CD4-positive, alpha-beta T cell treated with Interleukin-17A for 1 hour (primary cell): ENCODE measurements at places on chromosomes 6 and 20.

DNA sequence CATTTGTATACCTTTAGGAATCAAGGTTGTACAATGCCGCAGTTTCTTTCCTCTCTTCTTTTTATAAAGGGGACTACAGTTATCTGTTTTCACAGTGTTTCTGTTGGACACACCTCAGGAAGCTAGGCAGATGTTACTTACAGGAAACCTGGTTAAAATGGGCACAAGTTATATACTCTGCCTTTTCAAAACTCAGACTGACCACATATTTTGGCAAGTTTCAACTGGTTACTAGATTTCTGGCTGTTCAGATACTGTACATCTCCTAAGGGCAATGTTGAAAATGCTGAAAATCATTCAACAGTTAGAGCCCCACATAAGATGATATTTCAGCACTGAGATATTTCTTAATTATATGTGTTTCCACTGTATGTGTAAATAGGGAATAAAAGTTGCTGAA lies 92.5 kb upstream of the SLC35B3 start:
- DNase-seq, result no peak

GRCh38 chr6:165891320-165891719 lies 228.3 kb upstream of the PDE10A start:
- no peak for DNase-seq

GRCh38 chr20:43198607-43199006 lies 8.9 kb upstream of the PTPRT start:
- DNase-seq, result no peak

DNA sequence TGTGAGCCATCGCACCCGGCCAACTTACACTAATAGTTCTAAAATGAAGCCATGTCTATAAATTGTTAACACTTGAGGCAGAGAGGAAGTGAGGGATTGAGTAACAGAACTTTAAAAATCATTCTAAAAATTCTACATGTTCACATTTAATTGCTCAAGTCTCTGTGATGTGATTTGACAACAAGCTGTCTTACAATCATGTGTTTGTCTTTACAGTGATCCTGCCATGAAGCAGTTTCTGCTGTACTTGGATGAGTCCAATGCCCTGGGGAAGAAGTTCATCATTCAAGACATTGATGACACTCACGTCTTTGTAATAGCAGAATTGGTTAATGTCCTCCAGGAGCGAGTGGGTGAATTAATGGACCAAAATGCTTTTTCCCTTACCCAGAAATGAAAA lies 23.6 kb downstream of the GTF2H5 start:
- DNase-seq, result no peak

GRCh38 chr6:16338577-16339264 lies 100.3 kb downstream of the GMPR start:
- DNase-seq, result no peak

DNA sequence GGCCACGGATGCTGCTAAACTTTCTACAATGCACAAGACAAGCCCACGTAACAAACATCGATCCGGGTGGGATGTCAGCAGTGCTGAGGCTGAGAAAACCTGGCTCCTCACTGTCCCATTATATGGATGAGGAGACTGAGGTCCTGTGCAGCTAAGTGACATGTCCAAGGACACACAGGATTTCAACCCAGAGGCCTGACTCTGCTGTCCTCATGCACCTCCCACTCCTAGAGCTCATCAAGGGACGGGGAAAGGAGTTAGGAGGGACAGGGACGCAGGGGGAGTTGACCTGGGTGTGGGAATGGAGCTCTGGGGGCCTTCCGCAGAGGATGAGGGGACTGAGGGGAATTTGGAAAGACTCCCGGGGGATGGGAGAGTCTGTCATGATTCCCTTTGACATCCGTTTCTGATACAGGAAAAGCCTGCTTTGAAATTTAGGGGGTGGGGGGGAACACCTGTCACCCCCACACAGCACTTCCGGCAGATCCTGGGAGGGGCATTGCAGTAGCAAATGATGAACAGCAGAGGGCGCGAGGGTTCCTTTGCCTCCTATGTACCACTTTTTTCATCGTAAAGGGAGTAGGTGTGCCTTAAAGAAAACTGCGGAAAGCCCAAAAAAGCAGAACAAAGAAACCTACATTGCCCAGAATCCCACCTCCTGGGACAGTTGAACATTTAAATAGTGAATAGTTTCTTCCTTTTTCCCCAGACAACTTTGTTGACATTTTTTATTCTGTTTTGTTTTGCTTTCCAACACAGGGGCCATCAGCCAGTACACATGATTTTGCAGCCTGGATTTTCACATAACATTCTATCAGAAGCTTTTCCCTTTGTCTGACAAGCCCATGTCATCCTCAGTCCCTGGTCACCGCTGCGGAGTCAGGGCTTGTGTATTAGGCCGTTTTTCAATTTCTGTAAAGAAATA lies 48.6 kb downstream of the SLC2A10 start:
- peak; percentile 65 for DNase-seq

GRCh38 chr6:22296067-22296466 lies 769 bp downstream of the PRL start:
- DNase-seq, result no peak

DNA sequence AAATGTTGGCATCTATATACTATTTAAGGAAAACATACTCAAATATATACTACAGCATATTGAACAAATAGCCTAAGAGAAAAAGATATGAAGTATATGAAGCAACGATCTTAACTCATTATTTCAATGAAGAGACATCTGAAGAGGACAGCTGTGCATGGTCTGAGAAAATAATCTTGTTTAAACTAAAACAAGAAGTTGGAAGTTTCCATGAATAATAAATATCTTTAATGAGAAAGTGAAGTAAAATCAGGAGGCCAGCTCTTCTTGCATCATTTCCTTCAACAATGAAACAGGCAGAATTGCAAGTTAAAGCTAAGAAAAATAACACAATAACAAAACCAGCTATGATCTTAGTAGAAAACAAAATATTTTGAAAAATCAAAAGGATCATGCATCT lies 1265.4 kb upstream of the MAP3K7 start:
- no peak for DNase-seq

DNA sequence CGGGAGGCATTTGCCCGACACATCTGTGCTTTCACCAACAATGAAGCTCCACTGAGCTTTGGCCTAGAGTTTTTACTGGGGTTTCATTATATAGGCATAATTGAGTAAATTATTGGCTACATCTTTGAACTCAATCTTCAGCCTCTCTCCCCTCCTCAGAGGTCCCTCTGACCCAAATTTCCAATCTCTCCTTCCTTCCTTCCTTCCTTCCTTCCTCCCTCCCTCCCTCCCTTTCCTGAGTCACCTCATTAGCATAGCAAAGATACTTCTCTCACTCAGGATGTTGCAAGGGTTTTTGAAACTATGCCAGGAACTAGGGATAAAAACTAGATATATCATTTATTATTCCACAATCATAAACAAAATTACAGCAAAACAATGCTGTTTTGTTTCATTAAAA lies 238.2 kb upstream of the PRND start:
- no peak for DNase-seq

GRCh38 chr6:86723729-86724128 lies 213.6 kb upstream of the HTR1E start:
- DNase-seq, result no peak

DNA sequence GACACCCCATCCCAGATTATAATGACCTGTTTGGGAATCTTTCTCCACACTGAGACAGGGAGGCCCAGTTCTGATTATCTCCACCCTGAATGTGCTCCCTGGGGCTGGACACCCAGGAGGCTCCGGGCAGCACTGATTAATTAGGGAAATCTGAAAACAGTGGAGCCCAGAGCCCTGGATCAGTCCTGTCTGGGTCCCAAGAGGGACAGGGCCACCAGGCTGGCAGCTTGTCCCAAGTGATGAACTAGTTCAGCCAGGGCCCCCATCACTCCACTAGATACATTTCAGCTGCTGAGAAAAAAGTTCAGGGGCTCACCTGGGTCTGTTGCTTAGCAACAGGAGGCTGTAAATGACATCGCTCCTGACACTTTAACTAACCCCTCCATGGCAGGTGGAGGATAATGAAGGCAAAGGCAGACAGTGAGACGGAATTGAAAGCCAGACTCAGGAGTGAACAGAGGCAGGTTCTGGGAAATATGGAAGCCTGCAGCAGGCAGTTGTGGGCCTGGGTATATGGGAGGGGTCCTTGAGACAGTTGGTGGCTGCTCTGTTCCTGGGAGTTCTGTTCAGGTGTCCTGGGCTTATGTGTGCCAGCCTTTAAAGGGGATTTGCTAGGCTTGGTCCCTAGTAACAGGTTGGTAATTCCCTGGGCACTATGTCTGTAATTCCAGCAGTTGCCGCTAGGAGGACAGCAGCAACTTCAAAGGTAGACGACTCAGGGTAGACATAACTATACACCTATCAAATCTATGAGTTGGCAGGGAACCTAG lies 78.3 kb upstream of the CTNNBL1 start:
- DNase-seq, result peak; percentile 44

- no peak for DNase-seq
Observed at GRCh38 chr6:91632308-91632707, 1045.4 kb upstream of the MAP3K7 start.

- DNase-seq, result no peak
Observed at GRCh38 chr6:135906972-135907465, 55.5 kb downstream of the PDE7B start.

DNA sequence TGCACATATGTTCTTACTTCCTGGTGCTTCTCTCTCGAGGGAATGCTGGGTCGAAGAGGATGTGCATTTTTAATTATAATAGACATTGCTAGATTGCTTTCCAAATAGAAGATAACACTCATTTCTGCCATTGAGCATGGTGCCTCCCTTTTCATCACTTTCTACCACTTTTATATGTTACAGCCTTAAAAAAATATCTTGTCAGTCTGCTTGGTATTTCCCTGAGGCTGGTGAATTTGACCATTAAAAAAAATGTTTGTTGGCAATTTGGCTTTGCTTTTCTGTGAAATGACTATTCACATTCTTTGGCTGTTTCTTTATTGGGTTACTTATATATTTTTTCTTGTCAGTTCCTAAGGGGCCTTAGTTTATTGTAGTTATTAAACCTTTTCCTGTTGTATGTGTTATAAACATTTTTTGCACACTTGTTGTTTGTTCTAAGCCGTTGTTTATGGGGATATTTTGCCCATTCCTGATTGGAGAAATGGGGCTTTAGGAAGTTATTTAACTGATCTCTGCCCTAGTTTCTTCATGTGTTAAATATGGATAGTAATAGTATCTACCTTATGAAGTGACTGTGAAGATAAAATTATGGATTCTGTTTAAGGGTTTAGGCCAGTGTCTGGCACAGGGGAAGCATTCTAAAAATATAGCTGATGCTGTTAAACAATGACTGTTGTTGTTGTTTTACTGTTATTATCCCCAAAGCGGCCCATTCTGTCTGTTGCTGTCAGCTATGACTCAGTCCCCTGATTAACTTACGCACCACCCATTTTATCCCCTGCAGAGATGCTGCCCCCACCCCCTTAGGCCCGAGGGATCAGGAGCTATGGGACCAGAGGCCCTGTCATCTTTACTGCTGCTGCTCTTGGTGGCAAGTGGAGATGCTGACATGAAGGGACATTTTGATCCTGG lies 3.8 kb downstream of the DDR1 start:
- no peak for DNase-seq

DNA sequence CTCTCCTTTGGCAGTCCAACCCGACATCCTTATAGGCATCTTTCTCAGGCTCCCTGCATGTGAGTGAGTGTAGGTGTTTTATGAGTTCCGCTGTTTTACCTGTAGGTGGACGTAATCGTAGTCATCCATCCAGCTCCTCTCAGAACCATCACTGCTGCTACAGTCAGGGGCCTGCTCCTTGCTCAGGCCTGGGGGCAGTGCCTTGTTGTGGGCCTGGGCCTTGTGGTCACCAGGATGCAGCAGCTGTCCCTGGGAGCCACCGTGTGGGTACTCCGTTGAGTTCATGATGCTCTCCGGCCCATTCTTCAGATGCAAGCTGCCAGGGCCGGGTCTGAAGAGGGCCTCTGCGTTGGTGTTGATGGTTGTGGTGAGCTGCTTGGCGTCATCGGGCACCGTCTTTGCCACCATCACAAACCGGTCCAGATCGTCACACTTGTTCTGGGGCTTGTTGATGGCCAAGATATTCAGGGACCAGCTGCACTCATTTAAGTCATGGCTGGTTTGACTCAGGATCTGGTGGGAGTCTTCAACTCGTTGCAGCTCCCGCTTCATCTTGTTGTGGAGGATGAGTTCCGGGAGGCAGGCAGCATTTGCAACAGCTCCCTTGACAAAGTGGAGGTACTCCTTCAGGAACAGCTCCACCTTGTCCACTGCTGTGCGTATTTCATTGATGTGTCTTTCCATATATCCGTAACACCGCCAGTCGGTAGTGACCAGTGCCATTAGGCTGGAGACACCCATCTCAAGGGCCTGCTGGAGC lies 42.4 kb downstream of the NEDD9 start:
- DNase-seq, result no peak

DNA sequence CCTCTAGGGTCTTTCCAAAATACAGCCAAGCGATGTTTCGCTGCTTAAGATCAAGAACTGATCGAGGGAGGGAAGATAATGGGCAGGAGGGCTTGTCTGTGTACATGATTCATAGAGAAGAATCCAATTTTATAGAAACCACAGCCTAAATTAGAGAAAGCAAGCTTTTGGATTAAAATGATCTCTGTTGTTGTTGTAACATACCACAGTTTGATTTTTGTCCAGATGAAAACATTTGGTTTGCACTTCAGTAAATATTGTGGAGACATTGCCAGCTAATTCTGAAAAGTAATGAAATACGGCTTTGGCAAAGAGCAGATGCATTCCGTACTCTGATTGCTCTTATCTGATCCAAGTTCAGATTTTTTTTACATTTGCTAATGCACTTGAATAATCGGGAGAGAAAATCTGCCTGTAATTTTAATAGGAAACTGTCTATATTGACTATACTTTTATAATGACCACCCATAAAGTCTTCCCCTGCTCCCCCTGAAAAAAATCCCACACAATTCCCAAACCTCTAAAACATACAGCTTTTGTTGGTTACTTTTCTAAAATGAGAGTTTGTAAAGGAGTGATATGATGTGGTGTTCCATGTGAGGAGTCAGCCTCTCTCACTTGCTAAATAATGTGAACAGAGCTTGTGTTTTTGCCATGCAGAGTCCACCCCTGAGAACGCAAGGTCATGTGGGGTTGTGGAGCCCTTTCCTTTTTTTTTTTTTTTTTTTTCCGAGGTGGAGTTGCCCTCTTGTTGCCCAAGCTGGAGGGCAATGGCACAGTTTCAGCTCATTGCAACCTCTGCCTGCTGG lies 199.9 kb downstream of the DTNBP1 start:
- DNase-seq, result no peak

DNA sequence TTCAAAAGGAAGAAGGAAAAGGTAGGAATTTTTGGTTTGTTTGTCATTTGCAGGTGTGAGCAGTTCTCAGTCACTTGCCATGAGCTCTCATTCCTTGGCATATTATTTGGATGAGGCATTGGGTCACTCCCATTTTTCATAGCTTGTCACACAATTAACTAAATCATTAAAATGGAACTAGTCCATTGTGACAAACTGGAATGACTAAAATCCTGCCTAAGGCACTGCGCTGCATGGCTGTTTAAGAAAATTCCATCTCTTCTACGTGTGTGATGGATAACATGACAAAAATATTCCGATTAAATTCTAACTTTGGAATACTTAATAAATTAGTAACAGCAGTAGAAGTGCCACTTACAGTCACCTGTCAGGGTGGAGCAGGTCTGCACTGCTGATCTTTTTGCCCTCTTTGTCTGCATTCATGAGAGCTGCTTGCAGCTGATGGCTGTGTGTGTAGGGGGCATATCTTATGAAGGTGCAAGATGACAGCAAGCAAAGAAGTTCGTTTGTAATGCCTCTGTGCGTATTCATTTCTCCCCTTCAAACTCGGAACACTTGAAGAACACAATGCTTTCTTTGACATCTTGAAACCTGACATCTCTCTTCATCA lies 1292.6 kb upstream of the MAP3K7 start:
- no peak for DNase-seq
